Activated T-cell treated with anti-CD3 and anti-CD28 coated beads, Interleukin-2, amount 50 U/mL, for 48 hours (primary cell): ENCODE measurements at places on chromosomes 1 and 21.
A peak's percentile ranks its signal among the peaks of the same experiment; 100 is the strongest.

GRCh38 chr1:184753608-184754475, 816 bp downstream of the EDEM3 start:
- no peak for DNase-seq

GRCh38 chr1:27137544-27138075, 17.3 kb downstream of the SLC9A1 start:
- DNase-seq, result no peak

GRCh38 chr1:88528792-88529191, 155.3 kb upstream of the PKN2 start:
- DNase-seq, result no peak

DNA sequence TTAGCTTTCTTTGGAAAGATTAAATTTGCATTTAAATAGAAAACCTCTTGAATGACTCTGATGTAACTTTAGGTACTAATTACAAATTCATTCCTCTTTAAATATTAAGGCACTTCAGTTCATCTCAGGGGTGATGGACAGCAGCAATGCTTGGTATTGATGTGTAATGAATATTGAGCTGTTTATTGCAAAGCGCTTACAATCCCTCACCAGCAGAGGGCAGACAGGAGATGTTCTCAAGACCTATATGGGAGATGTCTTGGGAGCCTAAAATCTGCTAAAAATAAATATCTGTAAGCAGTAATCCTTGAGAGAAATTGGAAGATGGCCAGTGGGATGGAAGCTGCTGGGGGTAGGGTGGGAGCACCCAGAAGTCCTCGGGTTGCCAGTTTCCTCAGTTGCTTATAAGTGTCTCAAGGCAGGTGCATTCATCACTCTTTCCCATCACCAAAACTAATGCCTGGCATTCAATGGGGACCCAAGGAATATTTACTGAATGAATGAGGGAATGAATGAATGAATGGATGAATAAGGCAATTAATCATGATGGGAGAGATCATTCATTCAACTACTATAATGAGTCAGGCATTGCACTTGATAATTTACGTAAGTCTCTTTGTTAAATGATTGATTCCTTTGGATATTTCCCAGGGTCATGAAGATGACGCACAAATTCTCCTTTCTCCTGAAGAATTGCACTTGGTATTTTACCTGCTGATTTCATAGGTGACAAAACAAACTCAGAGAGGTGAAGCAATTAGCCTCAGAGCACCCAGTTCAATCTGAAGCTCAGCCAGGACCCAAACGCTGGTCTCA, 2.3 kb downstream of the KLHDC8A start:
- DNase-seq, result peak; percentile 67

DNA sequence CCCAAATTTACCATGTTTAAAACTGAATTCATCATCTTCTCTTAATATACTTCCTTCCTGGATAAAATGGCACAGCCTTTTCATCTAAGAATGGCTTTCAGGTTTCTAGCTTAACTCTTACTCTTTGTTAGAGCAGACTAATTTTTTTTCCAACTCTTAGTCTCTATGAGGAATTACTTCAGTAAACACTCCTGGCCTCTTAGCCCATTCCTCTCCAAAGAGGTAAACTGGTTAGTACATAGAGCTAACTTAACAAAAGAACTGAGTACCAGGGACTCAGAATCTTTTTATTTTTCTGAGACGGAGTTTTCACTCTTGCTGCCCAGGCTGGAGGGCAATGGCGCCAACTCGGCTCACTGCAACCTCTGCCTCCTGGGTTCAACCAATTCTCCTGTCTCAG, 21.1 kb downstream of the FOXJ3 start:
- no peak for DNase-seq

DNA sequence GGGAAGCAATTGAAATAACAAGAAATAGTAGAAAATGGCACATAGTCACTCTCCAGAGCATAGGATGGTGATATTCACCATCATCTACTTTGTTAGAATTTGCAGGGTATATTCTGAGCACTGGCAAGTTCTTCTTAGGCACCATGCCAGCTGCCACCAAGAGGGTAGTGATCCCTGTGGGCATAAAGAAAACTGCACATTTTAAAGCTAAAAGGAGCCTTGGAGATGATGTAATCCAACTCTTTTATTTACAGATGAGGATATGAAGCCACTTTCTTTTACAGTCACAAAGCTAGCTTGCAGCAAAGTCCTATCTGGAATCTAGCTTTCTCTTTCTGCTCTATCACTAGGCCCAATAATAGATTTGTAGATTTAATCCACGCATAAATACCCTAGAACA, 69.0 kb downstream of the PTGER3 start:
- DNase-seq, result no peak

DNA sequence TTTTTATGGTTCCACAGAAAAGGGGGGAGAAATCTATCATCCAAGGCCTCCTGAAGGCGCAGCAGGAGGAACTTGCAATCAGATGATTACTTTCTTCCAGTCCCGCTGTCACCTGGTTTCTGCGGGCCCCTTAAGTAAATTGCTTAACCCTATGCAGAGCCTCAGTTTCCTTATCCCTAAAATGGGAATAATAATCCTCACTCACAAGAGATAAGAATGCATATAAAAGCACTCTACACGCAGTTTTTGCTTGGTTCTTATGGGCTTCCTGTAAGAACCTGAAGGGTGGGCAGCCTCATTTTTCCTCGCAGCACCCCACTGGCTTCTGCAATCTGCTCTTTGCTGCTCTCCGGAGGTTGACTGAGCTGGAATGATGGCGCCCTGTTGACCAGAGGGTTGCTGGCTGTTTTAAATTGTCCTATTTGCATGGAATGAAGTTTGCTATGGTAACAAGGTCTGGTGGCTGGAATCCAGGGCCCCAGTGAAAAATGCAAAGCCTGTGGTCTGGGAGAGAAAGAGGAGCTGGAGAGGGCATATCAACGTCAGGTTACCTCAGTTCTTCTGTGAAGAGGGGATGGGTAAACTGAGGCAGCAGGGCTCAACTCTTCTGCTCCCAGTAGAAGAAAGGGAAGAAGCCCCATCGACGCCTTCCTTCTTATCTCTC, 1.0 kb upstream of the KAZN start:
- DNase-seq, result no peak

DNA sequence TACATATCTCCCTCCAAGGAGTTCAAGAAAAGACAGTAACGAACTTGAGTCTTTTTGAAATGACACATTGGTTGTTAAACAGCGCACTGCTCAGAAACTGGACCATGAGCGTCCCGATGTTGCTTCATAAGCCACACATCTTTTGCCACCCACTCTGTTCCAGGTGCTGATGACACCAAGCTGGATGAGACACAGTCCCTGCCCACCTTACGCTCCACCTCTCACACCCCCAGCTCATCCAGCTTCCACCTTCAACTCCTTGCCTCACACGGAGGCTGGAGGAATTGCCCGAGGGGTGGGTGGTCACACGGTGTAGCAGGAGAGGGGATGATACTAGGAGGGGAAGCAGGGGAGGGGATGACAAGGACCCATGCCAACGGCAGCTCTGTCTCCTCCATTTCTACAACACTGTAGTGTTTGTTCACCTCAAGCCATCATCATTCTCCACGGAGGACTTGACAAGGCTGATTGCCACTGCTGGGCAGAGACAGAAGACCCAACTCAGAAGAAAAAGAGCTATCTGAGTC, 148.5 kb upstream of the TNR start:
- DNase-seq, result no peak

GRCh38 chr1:54583871-54584270, 35.8 kb downstream of the ACOT11 start:
- DNase-seq, result no peak

- no peak for DNase-seq
Measured at GRCh38 chr21:35025206-35026152, 23.6 kb downstream of the RUNX1 start.

DNA sequence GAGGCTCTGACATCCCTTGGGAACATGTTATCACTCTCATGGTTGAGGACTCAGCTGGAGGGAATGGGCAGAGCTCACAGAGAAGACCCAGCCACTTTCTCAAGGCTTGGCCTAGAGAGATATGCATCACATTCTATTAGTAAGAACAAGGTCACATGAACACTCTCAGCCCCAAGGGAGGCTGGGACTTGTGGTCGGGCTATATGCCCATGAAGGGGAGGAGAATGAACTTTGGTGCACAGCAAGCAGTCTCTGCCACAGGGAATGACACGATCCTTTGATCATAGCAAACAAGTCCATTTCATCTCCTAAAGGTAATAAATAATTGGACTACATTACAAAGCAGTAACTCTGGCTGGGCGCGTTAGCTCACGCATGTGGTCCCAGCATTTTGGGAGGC, 105.7 kb downstream of the SYF2 start:
- no peak for DNase-seq

DNA sequence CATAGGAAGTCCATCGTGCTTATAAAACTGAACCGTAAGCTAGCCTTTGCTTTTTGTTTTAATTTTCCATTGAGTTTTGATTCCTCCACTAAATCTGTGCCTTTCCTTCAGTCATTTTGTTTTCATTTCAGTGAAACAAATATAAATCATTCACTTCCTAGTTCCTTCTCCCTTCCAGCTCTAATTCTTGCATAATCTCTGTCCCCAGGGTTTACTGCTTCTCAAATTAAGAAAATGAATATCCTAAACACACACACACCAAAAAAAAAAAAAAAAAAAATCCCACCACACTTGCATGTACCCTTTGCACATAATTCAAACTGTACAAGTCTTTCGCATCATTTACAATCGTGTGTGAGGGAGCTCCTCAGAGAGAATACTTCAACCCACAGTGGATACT, 6.8 kb downstream of the KCNH1 start:
- no peak for DNase-seq

- DNase-seq, result no peak
Measured at GRCh38 chr1:185373813-185374529, 56.9 kb upstream of the IVNS1ABP start.

GRCh38 chr21:17693801-17694200, 81.1 kb upstream of the BTG3 start:
- DNase-seq, result no peak

GRCh38 chr1:88104236-88104635, 579.8 kb upstream of the PKN2 start:
- no peak for DNase-seq

- DNase-seq, result no peak
Measured at GRCh38 chr21:36166705-36167104, 10.1 kb downstream of the DOP1B start.
